ENCODE measurements at places on chromosomes 11 and 22. TPM values are rescaled to one million over a fixed set of nuclear protein-coding genes. Genes with fewer than 3 reads are reported as not detected.

The KCNQ1 gene
- 0.02 TPM for total RNA-seq

The P4HA3 gene
- not detected for total RNA-seq

The LDHAL6A gene
- total RNA-seq, result not detected

The OR51S1 gene
- total RNA-seq, result not detected

The DDI1 gene
- not detected for total RNA-seq

The PKP3 gene
- total RNA-seq, result 28.7 TPM

The BIRC2 gene
- 83.2 TPM for total RNA-seq

The TRMT112 gene
- total RNA-seq, result 409 TPM

The MOGAT2 gene
- 27.8 TPM for total RNA-seq

The KCNA4 gene
- not detected for total RNA-seq

The PDE2A gene
- total RNA-seq, result not detected

The CADM1 gene
- 62.2 TPM for total RNA-seq

The TMPRSS5 gene
- total RNA-seq, result not detected

The PTPN5 gene
- total RNA-seq, result not detected

The C1QTNF4 gene
- total RNA-seq, result not detected

GRCh38 chr11:119309953-119310681 lies 6.8 kb downstream of the MCAM start:
- peaks cover 22% of the 10 kb centered on the region for H3K4me1 ChIP-seq
- no peaks in the 10 kb centered on the region for H3K36me3 ChIP-seq
- no peak for DNase-seq
- H3K27me3 ChIP-seq, result no peaks in the 10 kb centered on the region
- no peak overlapping the region for H3K4me3 ChIP-seq

DNA sequence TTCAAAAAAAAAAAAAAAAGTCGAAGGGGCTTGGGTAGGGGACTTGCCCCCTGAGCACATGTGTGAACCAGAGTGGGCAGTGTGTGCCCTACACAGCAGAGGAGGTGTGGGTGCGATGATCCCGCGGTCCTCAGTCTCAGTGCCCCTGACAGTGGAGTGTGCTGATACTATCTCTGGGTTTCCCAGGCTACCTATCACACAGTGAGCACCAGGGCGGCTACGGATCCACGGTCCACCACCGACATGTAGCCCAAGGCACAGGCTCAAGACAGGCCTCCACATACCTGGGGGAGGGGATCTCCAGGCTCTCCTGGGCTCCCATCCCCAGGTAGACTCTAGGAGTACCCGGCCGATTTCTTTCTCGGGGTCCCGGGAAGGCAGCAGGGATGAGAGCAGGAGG lies 9.1 kb downstream of the B3GAT1 start:
- H3K4me3 ChIP-seq, result no peak overlapping the region
- H3K27ac ChIP-seq, result no peak overlapping the region
- no peaks in the 10 kb centered on the region for H3K36me3 ChIP-seq
- DNase-seq, result no peak

DNA sequence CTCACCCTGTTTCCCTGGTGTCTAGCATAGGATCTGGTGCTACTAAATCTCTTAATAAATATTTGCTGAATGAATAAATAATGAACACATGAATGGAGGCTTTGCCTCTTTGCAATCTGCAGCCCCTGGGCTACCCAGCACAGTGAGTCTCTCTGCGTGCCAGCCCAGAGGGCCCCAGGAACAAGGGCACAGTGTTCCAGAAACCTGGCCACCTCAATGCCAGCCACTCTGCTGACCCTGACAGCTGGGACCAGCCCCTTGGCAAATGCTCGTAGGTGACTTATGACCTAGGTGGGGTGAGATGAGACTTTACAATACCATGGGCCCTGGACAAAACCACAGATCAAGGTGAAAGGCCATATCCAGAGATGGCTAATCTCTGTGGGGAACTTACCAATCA lies 31.6 kb downstream of the UQCR10 start:
- no peak for DNase-seq
- H3K4me1 ChIP-seq, result peaks cover 40% of the 10 kb centered on the region
- H3K36me3 ChIP-seq, result peaks cover 52% of the 10 kb centered on the region
- peak overlapping the region; percentile 74 for H3K27ac ChIP-seq

DNA sequence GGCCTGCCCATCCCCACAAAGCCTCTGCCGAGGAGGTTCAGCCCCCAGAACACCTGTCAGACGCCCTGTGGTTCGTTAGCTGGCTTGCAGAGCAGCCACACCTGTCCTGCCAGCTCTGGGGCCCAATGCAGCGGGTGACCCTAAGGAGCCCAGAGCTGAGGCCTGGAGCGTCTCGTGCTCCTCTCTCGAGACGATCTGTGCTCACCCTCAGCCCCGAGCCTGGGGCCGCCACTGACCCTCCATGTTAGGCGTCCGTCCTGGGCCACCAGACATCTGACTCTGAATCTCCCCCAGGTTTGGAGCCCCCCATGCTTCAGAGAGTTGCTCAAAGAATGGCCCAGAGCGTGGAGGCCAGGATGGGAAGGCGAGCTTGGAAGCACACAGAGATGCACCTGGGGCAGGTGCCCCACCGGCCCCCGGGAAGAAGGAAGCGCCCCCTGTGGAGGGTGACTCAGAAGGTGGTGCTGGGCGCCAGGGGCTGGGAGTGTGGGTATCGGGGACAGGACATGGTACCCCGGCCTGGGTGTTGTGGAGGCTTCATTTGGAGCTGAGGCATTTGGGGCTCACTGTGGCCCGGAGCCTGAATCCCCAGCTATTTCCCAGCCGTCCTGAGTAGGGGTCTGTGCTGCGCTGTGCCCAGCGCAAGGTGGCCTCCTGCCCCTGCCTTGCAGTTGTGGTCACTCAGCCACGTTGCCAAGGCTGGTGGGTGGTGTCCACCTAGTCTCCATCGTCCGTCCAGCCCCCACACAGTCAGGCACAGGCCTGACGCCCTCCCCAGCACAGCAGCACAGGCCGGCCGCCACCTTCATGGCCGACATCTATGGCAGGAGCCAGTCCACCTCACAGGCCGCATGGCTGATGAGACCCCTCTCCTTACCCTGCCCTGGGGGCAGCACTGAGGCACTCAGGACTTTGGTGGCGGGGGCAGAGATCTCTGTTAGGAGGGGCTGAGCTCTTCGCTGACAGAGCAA lies 36.2 kb downstream of the SBF1 start:
- H3K4me1 ChIP-seq, result no peaks in the 10 kb centered on the region
- no peak overlapping the region for H3K4me3 ChIP-seq
- H3K36me3 ChIP-seq, result peaks cover 61% of the 10 kb centered on the region
- no peaks in the 10 kb centered on the region for H3K27me3 ChIP-seq
- no peak for DNase-seq
- H3K27ac ChIP-seq, result no peak overlapping the region

GRCh38 chr11:73402834-73403185 lies 26.6 kb downstream of the RELT start:
- no peaks in the 10 kb centered on the region for H3K27me3 ChIP-seq
- H3K27ac ChIP-seq, result no peak overlapping the region
- no peak for DNase-seq

GRCh38 chr11:66727282-66728037 lies 1.6 kb downstream of the SPTBN2 start:
- peaks cover 35% of the 10 kb centered on the region for H3K4me1 ChIP-seq
- H3K27ac ChIP-seq, result no peak overlapping the region
- peaks cover 48% of the 10 kb centered on the region for H3K27me3 ChIP-seq
- no peak for DNase-seq
- H3K36me3 ChIP-seq, result no peaks in the 10 kb centered on the region

- 0 out of 2 replicates have a peak, but pooled peaks cover 7% of the 10 kb centered on the region for H3K4me1 ChIP-seq
- H3K27ac ChIP-seq, result no peak overlapping the region
- H3K4me3 ChIP-seq, result no peak overlapping the region
- no peaks in the 10 kb centered on the region for H3K27me3 ChIP-seq
- DNase-seq, result no peak
These were observed 466.3 kb downstream of the GUCY1A2 start for GRCh38 chr11:106551744-106552673.

DNA sequence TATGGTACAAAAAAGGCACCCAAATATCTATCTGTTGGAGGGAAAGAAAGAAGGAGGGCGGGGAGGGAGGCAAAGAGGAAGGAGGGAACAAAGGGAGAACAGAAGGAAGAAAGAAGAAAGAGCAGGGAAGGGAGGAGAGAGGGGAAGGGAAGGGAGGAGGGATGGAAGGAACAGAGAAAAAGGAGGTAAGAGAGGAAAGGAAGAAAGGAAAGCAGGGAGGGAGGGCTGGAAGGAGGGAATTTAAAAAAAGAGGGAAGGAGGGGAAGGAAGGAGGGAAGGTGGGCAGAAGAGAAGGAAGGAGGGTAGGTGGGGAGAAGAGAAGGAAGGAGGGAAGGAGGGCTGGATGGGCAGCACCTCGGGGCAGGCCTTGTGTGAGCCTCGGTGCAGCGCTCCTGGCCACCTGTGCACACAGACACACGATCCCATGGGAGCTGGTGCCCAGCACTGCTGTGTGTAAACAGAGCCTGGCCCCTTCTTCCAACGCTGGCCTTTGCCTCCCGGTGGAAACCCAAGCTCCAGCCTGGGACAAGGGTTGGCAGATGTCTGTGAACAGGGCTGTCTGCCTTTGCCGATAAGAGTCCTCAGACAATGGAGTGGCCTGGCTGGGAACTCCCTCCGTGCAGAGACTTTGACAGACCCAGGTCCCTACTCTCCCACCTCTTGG lies 23.2 kb downstream of the SMIM38 start:
- no peak overlapping the region for H3K4me3 ChIP-seq
- peaks cover 31% of the 10 kb centered on the region for H3K4me1 ChIP-seq
- H3K27me3 ChIP-seq, result peaks cover 21% of the 10 kb centered on the region
- DNase-seq, result no peak
- H3K36me3 ChIP-seq, result no peaks in the 10 kb centered on the region

DNA sequence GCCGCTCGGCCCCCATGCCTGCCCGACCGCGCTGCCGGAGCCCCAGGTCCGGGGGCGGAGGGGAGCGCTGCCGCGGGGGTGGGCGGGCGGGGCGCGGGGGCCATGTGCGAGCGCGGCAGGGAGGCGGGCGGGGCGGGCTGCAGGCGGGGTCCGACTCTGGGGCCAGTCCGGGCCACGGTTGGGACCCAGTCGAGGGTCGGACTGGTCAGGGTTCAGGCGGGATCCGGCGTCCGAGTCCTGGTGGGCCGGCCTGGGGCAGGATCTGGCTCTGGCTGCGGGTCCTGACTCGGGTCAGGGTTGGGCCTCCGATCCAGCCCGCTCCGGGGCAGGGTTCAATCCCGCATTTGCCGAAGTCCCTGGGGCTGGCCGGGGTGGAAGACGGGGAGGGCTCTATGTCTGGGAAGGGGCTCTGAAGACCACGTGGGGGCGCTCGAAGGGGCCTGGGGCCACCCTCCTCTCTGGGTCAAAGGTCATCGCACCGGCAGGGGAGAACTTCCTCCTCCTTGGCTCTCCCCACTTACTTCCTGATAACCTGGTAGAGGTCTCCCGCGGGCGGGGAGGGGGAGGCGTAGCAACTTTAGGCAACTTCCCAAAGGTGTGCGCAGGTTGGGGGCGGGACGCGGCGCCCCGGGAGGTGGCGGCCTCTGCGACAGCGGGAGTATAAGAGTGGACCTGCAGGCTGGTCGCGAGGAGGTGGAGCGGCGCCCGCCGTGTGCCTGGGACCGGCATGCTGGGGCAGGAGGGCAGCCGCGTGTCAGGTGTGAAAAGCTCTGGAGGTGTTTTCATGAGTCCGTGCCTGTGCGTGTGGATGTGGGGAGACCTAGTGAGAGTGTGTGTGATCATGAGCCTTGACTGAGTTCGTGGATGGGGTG lies 603 bp downstream of the ESRRA start:
- H3K4me1 ChIP-seq, result peaks cover 66% of the 10 kb centered on the region
- no peaks in the 10 kb centered on the region for H3K36me3 ChIP-seq
- no peaks in the 10 kb centered on the region for H3K27me3 ChIP-seq
- DNase-seq, result peak; percentile 77

GRCh38 chr11:117238221-117238620 lies 5.8 kb downstream of the RNF214 start:
- DNase-seq, result no peak
- H3K4me3 ChIP-seq, result no peak overlapping the region
- H3K27ac ChIP-seq, result no peak overlapping the region
- peaks cover 11% of the 10 kb centered on the region for H3K4me1 ChIP-seq

DNA sequence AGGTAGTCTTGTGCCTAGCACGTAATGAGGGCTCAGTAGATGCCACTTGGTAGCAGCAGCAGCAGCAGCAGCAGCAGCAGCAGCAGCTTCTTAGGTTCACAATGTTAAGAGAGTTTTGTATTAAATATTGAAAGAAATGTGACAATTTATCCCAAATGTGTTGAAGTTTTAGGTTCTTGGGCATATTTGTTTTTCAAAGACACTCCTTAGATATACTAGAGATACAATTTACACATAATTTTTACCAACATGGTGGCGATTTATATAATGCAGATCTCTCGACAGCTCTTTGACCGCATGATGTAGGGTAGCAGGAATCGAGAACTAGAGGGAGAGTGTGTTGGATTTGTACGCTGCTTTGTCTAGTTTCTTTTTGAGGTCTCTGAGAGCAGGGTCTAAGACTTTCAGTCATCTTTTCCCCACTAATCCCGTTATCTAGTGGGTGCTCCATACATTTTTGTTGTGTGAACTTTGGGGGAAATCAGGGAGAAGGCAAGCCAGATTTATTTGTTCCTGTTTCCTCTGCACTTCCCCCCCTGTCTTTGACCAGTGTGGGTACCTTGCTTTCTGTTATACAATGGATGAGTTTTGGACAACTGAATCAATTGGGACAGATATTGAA lies 1.4 kb downstream of the FDX1 start:
- H3K4me3 ChIP-seq, result peak overlapping the region; percentile 61
- H3K36me3 ChIP-seq, result no peaks in the 10 kb centered on the region
- no peaks in the 10 kb centered on the region for H3K27me3 ChIP-seq

- H3K4me1 ChIP-seq, result no peaks in the 10 kb centered on the region
- no peak for DNase-seq
- peaks cover 5% of the 10 kb centered on the region for H3K27me3 ChIP-seq
- no peaks in the 10 kb centered on the region for H3K36me3 ChIP-seq
These were observed 462.4 kb downstream of the BRD1 start for GRCh38 chr22:49365191-49365837.

GRCh38 chr11:20729597-20730105 lies 60.3 kb downstream of the NELL1 start:
- no peak overlapping the region for H3K27ac ChIP-seq
- DNase-seq, result no peak
- no peak overlapping the region for H3K4me3 ChIP-seq
- H3K36me3 ChIP-seq, result no peaks in the 10 kb centered on the region
- H3K4me1 ChIP-seq, result no peaks in the 10 kb centered on the region

- no peak overlapping the region for H3K27ac ChIP-seq
- no peak overlapping the region for H3K4me3 ChIP-seq
- no peaks in the 10 kb centered on the region for H3K27me3 ChIP-seq
- H3K36me3 ChIP-seq, result no peaks in the 10 kb centered on the region
- no peaks in the 10 kb centered on the region for H3K4me1 ChIP-seq
These were observed 59.2 kb upstream of the KIRREL3 start for GRCh38 chr11:127059750-127060149.

- peaks cover 14% of the 10 kb centered on the region for H3K4me1 ChIP-seq
- no peak for DNase-seq
- no peaks in the 10 kb centered on the region for H3K36me3 ChIP-seq
- H3K27ac ChIP-seq, result no peak overlapping the region
- H3K27me3 ChIP-seq, result no peaks in the 10 kb centered on the region
These were observed 61.9 kb downstream of the EHF start for GRCh38 chr11:34682825-34683224.
